ENCODE measurements at places on chromosomes 2 and 18.

DNA sequence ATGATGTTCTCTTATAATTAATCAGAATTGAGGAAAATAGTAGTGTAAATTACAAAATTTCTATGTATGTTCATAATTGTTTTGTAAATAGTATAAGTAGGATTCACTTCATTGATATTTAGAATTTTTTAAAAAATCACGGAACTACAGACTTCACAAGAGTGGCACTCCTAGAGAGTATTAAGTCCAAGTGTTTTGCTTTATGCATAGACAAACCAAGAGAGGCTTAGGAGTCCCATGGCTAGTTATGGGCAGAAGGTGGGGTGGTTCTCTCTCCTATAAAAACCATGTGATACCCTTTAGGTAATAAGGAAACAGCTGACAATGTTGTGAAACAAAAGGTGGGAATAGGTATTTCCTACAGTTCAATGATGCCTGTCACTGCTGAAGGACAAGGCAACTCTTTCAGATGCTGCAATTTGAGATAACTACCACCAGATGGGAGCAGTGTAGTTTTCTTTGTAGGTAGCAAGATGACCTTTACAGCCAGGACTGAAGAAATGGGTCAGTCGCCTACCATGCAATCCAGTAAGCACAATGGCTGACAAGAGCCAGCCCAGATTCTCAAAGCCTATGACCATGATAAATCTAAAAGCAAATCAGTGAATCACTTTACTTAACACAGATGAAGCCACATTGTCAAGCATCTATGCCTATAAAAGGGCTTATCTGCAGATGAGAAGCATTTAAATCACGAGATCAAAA, 83.9 kb downstream of the AAK1 start:
- DNase-seq = no peak

DNA sequence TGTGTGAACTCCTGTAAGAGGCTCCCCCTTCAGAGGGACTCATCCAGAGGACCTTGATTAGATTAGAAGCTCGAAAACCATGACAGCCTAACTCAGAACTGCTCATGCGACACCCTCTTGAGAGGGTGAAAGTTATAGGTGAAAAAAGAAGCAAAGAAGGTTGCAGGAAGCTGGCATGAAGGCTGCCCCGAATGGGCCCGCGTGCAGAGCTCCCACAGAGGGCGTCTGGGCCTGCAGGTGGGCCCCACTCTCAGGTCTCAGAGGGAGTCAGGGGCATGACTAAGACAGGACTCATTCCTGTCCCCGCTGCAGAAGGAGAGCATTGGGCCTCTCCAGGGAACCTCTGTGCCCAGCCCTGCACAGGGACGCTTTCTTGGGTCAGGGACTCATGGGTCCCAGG, 235.4 kb downstream of the EIPR1 start:
- no peak for DNase-seq

- DNase-seq = no peak
These were observed 208.3 kb downstream of the ERBB4 start for GRCh38 chr2:212330263-212330662.

- no peak for DNase-seq
These were observed 34.5 kb downstream of the NYAP2 start for GRCh38 chr2:225434014-225434413.

- no peak for DNase-seq
These were observed 33.6 kb upstream of the SMAD2 start for GRCh38 chr18:47964053-47964452.

- no peak for DNase-seq
These were observed 12.6 kb upstream of the CHN1 start for GRCh38 chr2:175017618-175018414.

- DNase-seq = no peak
These were observed 543.6 kb upstream of the SOX11 start for GRCh38 chr2:5148392-5149085.

DNA sequence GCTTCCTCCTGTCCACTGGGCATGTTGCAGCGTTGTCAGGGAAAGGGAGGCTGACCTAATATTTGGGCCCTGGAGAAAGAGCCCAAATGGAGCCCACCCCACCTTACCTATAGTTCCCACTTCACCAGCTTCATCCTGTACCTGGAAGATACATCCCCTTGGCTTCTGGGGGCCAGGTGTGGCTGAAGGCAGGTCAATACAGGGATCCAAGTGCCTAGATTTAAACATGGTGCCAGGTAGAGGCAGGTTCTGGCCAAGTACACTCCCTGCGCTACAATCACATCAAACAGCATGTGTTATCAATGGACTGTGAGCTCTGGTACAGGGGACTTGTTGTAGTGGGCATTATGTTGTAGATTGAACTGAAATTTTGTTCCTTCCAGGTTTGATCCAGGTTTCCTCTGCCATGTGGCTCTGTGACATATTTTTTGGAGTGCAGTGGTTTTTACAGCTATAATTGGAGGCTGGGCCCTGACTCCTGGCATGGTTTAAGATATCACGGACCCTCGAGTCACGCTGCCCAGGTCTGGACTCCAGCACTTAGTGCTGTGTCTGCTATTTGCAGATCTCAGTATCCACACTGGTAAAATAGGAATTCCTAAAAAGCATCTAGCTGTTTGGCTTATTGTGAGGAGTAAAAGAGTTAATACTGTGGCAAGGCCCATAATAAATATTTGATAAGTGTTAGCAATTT, 23.8 kb downstream of the MYCN start:
- no peak for DNase-seq

- DNase-seq = no peak
These were observed 6.8 kb upstream of the DNAJB2 start for GRCh38 chr2:219272356-219272755.

GRCh38 chr18:23738575-23738974, 49.3 kb downstream of the LAMA3 start:
- DNase-seq = no peak

GRCh38 chr18:40631319-40631718, 1323.7 kb upstream of the PIK3C3 start:
- DNase-seq = no peak

DNA sequence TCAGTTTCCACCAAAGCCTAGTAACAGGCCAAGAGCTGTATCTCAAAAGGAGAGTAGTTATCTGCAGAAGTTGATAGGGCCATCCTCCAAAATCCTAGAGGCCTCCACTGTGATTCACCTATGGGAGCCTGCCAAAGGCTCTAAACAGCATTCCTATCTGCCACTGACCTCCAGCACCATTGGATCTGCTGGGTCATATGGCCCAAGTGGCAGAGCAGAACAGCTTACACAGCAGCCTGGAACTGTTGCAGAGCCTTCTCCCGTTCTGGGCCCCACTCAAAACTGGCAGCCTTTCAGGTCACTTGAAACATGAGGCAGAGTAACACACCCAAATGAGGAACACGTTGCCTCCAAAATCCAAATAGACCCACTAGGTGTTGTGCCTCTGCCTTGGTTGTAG, 345.2 kb upstream of the RND3 start:
- DNase-seq = no peak

- no peak for DNase-seq
These were observed 10.5 kb downstream of the EVX2 start for GRCh38 chr2:176072951-176073904.

- DNase-seq = no peak
These were observed 397.6 kb upstream of the LRATD1 start for GRCh38 chr2:14234911-14235310.

GRCh38 chr2:173148520-173148919, 72.9 kb downstream of the MAP3K20 start:
- no peak for DNase-seq

- no peak for DNase-seq
These were observed 51.0 kb downstream of the FAM168B start for GRCh38 chr2:131042148-131042775.

DNA sequence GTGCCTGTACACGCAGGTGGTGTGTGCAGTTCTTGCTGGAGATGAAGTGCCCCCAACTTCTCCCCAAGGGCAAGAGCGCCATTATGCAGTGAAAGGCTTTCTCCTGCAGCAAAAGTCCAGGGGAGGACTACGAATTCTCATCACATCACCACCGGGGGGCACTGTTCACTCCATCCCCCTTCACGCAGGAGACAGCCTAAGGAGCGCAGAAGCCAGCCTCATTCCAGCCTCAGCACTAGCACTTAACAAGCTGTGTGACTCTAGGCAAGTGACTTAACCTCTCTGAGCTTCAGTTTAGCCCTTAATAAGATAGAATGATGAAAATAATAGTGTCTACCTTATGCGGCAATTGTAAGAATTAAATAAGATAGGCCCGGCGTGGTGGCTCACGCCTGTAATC, 32.3 kb downstream of the DNMT3A start:
- DNase-seq = peak; percentile 8

DNA sequence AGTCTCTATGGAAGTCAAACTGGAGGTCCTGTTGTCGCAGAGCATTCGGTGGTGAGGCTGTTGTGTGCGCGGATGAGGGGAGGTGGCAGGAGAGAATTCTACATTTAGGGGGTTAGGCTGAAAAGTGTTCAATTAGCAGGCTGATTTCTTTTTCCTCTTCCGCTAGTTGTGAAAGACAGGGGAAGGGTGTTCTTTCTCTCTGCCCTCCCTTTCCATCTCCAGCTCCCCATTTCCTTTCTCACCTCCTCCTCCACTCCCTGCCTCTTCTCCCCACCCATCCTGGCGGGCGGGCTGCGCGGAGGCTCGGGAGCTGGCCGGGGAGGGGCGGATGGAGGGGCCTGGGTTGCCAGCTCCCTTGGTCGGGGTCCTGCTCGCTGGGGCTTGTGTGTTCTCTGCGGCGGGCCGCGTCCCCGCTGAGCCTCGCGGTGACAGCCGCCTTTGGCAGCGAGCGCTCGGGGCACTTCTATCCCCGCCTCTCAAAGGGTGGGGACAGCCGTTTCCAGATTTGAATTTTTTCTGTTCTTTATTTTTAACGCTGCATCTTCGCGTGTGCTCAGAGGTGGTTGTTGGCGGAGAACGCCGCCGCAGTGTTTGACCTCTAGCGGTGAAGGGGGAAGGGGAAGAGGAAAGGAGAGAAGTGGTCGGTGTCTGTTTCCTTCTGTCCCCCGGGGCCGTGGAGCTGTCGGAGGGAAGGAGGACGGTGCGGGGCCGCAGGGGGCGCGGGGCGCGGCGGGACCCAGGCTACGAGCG, 3.6 kb downstream of the SOX11 start:
- no peak for DNase-seq

DNA sequence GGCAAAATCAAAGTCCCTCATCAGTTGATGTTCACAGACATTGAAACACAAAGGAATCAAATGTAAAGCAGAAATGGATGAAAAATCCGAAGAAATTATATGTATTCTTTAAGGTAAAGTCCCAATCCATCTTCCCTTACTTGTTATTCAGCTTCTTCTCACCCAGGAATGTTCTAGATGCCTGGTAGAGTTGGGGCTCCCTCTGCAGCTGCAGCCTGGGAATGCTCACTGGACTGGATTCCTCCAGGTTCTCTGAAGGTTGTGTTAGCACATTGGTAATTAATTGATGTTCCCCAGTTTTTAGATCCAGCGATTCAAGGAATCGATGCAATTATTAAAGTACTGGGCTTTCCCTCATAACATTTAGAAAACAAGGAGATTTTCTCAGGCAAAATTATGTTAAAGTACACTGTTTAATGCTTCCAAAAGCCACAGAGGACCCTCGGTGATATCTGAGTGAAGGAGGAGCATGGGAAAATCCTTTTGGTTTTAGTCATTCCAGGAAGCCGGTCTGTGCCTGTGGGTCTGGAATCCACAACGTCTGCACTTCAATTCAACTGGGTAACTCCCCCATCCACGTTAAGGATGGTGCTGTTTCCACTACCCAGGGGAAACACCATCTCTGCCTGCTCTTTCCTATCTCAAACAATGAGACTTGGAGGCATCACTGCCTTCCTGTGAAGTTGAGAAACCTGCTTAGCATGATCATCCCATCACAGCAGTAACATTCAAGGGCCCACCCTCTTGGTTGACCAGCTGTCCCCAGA, 22.0 kb downstream of the NTSR2 start:
- DNase-seq = no peak

- DNase-seq = no peak
These were observed 49.9 kb downstream of the RAB27B start for GRCh38 chr18:54878159-54878622.

DNA sequence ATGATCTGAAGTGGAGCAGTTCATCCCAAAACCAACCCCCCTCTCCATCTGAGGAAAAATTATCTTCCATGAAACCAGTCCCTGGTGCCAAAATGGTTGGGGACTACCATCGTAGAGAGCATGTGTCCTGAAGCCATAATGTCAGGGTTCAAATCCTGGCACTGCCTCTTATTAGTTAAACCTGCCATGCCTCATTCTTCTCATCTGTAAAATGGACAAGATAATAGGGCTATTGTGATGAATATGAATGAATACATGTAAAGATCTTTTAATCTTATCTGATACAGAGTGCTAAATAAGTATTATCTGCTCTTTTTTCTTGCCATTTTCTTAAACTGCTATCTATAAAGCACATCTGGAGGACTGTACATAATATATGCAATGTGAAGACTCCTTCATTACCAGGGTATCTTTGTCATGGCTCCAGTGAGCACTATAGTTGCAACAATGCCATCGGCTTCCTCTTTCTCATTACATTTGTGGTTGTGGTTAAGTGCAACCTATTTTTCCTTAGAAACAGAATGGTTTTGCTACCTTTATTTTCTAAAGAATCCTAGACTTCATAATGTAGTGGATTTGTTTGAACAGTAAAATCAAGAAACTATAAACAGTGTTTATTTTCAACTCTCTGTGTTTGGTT, 27.0 kb downstream of the MFSD6 start:
- DNase-seq = peak; percentile 33

DNA sequence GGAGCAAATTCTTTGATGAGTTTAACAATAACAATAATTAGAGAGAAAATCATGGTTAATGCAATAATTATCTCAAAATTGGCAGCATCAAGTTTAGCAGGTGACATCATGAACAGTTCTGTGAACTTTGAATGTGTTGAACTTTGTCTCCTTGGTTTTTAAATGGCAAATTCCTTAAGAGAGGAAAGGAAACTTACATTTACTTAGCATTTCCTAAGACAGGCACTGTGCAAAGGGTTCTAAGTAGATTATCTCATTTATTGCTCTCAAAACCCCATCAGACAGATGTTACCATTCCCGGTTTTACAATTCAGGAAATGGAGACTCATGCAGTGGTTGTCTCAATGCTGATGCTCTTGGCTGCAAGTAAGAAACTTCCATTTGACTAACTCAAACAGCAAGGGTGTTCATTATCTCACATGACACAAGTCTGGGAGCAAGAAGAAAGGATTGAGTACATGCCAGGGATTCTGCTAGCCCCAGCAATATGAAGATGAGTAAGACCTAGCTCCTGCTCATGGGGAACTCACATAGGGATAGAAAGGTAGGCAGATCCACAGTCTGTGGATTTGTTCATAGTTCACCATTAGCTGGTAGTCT, 81.3 kb upstream of the ITGA6 start:
- DNase-seq = no peak

DNA sequence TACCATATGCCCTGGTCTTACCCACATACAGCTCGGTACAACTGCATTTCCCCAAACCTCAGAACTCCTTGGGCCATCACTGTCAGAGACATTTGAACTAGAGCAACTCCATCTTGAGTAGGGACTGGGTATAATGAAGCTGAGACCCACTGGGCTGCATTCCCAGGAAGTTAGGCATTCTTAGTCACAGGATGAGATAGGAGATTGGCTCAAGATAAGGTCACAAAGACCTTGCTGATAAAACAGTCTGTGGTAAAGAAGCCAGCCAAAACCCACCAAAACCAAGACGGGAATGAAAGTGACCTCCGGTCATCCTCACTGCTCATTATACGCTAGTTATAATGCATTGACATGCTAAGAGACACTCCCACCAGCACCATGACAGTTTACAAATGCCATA, 131.3 kb downstream of the PIK3C3 start:
- DNase-seq = no peak

- DNase-seq = no peak
These were observed 34.2 kb upstream of the CCNT2 start for GRCh38 chr2:134884435-134884834.

Measured in KG1 (cell line).